ENCODE measurements at places on chromosomes 4 and X.

DNA sequence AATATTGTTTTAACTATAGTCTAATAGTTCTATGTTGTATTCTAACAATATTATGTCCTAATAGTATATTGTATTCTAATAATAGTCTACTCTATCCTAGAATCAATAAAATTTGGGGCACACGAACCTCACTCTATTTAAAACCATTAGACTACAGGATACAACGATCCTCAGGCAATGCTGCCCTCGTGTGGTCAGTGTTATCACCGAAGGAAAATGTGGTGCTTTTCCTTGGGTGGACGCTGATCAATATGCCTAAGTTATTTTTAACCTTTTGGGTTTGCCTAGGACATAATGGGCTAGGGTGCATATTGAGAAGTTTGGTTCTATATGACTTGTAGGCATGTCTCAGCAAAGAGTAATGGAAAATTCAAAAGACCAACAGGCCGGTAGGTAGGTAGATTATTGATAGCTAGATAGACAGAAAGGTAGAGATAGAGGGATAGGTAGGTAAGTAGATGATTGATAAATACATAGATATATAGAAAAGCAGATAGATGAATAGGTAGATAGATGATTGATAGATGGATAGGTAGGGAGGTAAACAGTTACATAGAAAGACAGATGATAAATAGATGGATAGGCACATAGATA, 75.1 kb downstream of the PRKX start:
- no peak for DNase-seq

GRCh38 chrX:103791228-103791627, 14.6 kb downstream of the PLP1 start:
- DNase-seq = no peak

GRCh38 chr4:68346461-68346860, 3.4 kb downstream of the YTHDC1 start:
- DNase-seq = no peak

DNA sequence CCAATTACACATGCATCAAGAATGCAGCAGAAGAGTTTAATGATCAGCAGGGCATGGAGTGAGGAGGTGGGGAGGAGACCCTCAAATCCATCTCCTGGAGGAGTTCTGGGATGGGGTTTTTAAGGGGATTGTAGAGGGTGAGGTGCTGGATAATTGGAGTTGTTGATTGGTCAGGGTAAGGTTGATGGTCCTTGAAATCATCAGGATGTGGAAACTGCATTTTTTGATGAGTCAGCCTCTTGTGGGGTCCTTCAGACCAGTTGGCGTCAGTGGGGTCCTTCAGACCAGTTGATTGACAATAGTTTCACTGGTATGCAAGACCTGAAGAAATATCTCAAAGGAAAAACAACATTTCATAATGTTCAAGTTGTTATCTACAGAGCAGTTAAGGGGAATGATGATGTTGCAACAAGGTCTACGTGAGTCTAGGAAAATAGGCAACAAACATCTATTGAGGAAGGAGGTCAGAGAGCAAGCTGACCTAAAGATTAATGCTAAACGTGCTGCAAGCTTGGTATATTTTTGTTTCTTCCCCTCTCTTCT, 88.3 kb downstream of the NRK start:
- DNase-seq = no peak

DNA sequence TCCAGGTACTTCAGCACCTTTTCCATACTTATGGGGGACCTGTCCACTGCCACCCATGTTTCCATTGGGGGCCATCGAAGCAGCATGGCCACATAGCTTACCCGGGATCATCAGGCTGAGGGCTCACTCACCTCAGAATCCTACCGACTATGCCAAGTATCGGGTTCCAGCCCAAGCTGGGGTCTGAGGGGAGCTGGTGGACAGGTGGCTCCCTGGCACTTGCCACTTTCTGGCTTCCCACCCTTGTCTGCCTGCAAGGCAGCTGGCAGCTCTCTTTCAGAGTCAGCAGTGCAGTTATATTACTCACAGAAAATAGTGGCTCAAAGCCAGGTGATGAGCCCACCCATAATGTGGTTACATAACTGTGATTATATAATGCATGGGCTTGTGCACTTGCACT, 1153.8 kb downstream of the STIM2 start:
- DNase-seq = no peak

GRCh38 chr4:184416913-184417734, 57.2 kb downstream of the IRF2 start:
- no peak for DNase-seq

GRCh38 chrX:85630901-85631300, 251.4 kb upstream of the POF1B start:
- DNase-seq = no peak

DNA sequence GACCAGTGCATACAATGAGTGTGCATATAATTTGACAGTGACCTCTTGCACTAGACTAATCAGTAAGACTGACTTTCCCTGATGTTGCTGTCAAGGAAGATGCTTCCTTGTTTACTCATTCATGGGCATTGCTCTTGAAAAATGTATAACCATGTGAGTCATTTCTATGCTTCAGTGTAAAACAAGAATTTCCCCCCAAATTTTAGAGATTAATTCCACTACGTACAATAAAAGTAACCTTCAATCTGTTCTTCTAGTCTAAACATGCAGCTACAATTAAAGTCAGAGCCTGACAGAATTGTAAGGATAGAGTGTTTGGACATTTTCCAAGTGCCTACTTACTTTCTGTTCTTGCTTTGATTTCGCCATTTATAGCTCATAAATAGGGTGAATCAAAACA, 935.7 kb downstream of the RAPGEF2 start:
- no peak for DNase-seq

DNA sequence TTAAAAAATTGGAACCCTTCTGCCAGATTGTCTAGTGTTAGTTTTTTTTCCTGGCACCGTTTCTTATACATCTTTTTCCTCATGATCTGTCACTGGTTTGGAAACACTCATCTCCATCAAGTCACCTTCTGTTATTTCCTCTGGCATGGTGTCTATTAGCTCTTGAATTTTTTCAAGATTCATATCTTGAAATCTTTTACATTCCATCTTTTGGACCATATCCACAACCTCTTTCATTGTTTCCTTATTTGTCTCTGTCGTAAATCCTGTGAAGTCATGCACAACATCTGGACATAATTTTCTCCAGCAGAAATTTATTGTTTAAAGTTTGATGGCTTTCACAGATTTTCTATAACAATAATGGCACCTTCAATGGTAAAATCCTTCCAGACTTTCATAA, 10.2 kb upstream of the TMEM185A start:
- DNase-seq = no peak

DNA sequence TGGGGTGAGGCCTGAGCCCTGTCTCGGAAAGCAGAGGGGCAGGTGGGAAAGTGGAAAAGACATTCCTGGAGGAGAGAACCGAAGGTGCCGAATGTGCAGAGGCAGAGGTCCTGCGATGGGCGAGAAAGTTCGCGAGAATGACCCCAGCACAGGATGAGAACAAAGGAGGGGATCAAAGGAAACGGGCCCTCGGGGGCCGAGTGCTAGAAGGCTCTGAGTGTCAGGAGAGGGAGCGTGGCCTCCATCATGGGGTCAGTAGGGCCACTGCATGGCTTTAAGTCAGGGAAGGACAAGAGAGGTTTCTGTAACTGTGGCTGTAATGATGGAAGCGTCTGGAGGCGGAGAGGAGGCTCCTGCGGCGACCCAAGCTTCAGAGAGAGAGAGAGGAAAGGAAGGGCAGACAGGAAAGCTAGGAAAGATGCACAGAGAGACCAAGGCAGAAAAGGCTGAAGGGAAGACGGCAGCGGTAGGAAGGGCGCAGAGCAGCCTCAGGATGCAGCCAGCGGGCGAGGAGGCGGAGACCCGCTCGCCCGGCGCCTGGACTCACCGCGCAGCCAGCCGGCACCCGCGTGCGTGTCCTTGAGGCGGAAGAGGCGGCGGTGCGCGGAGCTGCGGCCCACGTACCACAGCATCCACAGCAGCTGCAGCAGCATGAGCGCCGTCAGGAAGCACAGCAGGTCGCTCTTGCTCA, 669 bp downstream of the OTOP1 start:
- DNase-seq = no peak

GRCh38 chrX:69504626-69505612, 793 bp downstream of the NALF2 start:
- DNase-seq = no peak

GRCh38 chr4:20916106-20916505, 215.8 kb downstream of the PACRGL start:
- DNase-seq = no peak

- no peak for DNase-seq
These were observed 254.5 kb downstream of the SPRY1 start for GRCh38 chr4:123651066-123651465.
